ENCODE measurements at places on chromosomes 7 and 10.

DNA sequence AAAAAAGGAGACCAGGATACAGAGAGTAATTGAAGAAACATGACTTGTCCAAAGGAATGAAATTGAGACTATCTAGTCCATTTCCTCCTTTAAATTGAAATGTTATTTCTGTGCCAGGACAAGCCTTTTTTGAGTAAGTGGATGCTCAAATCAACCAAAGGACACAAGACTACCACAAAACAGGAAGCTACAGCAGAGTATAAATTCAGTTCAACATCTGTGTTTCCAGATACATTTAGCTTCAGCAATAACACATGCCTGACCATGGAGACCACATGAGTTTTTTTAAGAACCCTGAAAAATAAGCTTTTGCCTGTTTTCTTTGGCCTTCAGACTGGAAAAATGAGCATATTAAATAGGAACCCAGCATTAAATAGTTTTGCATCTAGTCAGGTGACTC lies 707.5 kb downstream of the ZWINT start:
- DNase-seq: no peak

DNA sequence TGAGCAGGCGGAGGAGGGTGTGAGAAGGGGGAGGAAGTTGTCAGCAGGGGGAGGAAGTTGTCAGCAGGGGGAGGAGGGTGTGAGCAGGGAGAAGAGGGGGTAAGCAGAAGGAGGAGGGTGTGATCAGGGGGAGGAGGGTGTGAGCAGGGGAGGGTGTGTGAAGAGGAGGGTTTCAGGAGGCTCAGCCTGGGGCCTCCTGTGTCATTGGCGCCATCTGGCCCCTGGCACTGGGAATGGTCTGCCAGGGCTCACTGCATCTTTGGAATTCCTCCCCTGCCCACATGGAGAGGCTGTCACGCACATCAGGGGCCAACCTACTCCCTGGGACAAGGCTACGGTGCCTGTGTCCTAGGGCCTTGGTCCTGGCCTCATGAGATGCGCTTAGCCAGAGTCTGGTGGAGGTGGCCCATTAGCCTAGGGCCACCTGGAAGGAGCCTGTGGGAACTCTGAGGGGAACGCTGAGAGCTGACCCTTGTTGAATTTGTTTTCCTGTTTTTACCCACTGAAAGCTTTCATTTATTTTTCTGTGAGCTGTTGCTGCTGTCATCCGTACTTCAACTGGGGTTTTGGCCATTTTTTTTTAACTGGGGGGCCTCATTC lies 18.0 kb downstream of the CAMK2B start:
- no peak for DNase-seq

DNA sequence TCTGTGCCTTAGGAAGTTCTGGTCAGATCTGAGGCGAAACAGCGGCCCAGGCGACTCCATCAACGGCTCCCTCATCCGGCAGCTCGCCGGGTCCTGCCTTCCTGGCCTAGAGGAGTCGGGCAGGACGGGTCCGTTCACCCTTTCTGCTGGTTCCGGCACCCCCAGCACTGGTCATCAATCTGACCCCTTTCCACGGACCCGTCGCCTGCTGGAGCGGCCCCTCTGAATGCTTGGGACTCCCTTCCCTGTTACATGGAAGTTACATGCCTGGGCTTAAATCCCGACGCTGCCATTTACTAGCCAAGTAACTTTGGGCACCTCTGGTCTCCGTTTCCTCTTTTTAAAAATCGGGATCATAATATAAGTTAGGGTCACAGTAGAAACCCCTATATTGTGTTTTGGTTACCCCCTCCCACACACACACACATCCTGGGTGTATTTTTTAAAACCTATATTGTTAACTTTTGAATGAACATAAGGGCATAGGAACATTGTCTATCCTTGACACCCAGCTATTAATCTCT lies 607 bp upstream of the GGCT start:
- no peak for DNase-seq

DNA sequence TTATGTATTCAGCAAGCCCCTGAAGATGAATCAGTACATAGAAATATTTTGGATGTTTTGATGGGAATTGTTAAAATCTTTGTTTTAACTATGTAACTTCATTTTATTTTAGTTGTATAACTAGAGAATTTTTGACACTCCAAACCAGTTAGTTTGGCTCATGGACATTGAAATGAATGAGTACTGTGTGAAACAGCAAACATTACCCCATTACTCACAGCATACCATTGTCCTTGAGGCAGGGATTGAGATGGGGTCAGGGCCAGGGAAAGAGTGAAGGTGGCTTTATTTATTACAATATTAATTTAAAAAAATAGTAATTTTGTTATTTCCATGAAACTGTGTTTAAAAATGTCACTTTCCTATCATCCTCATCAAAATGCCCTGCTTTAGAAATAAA lies 4.8 kb upstream of the BMPER start:
- no peak for DNase-seq

DNA sequence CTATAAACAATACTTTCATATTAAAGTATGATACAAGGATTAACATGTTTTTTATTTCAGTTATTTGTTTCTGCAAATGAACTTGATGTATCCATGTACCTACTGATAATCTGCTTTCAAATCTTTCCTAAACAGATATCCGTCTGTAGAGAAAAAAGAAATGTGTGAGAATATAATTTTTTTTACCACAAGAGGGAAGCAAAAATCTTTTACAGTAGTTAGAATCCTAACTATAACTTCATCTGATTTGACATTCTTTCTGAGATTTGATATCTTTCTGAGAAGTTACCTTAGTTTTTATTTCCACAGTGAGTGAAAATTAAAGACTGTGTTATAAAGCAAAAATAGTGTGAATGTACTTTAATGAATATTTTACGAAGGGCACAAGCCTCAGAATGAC lies 203.9 kb upstream of the PCLO start:
- no peak for DNase-seq

- no peak for DNase-seq
Observed at GRCh38 chr7:43905956-43906330, 453 bp downstream of the URGCP start.

DNA sequence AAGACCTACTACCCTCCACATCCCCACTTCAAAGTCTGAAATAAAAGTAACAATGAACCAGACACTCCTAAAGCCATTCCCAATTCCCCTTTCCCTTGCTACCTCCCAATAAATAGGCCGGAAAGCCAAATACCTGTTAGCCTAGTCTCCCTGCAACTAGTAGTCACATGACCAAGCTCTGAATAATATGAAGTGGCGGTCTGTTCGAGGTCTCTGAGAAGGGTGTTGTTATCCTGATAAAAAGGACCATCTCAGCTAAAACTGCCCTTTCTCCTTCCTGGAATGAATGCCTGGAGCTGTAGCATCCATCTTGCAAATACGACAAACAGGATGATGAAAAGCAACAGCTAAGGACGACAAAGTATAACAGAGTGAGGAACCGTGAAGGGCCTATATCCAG lies 6.0 kb downstream of the KIF5B start:
- DNase-seq: no peak

- DNase-seq: no peak
Observed at GRCh38 chr7:132130497-132130896, 445.8 kb downstream of the PLXNA4 start.

DNA sequence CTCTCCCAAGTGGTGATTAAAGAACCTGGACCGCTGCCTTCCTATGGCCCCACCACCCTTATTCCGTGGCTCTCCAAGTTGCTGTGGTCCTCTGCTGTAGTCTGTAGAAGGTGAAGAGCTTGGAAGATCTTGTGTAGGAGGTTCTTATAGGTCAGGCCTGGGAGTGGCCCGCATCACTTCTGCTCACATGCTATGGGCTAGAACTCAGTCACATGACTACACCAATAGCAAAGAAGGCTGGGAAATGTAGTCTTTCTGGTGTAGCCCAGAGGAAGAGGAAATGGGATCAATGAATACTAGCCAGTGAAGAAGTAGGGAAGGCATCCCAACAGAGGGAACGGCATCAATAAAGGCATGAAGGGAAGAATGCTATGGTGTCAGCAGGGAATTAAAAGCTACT lies 41.3 kb upstream of the AOAH start:
- no peak for DNase-seq

DNA sequence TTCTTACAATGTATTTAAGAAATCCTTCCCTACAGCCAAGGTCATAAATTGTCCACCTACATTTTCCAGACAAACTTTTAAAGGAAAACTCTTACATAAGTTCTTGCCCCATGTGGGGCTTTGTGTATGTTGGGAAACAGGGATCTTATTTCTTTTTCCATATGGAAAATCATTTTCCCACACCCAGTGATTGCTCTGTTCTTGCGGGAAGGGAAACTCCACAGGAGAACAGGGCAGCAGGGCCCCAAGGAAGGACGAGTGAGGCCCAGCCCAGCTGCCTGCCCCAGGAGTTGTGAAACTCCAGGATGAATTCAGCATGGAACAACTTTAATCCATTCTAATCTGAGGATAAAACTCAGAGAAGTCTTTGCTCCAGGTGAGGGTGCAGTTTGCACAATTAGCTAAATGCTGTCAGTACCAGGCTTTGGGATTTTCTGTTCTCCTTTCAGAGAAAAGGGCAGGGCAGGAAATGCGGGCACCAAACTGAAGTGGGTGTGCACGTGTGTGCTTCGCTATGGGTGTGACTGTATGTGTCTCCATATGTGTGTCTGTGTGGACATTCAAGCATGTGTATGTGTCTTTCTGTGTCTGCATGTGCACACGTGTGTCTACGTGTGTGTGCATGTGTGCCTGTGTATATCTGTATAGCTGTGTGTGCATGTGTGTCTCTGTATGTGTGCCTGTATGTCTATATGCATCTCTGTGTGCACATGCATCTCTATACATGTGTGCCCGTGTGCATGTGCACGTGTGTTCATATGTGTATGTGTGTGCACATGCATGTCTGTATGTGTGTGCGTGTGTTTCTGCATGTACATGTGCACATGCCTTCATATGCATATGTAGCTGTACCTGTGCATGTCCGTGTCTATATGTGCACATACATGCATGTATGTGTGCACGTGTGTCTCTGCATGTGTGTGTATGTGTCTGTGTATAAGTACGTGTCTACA lies 102.0 kb upstream of the FAM20C start:
- no peak for DNase-seq

Data from stimulated activated CD4-positive, alpha-beta T cell treated with anti-CD3 and anti-CD28 coated beads, Interleukin-15, amount 100 ng/mL, for 1 hour (primary cell).